ENCODE measurements at places on chromosomes 2 and 18. TPM values are rescaled to one million over a fixed set of nuclear protein-coding genes. Genes with fewer than 3 reads are reported as not detected.

GRCh38 chr2:241599615-241600014 lies 37.3 kb downstream of the THAP4 start:
- H3K27ac ChIP-seq = no peak overlapping the region
- DNase-seq = peak; percentile 34
- peaks cover 35% of the 10 kb centered on the region for H3K36me3 ChIP-seq
- H3K27me3 ChIP-seq = no peaks in the 10 kb centered on the region
- no peak overlapping the region for H3K4me3 ChIP-seq

DNA sequence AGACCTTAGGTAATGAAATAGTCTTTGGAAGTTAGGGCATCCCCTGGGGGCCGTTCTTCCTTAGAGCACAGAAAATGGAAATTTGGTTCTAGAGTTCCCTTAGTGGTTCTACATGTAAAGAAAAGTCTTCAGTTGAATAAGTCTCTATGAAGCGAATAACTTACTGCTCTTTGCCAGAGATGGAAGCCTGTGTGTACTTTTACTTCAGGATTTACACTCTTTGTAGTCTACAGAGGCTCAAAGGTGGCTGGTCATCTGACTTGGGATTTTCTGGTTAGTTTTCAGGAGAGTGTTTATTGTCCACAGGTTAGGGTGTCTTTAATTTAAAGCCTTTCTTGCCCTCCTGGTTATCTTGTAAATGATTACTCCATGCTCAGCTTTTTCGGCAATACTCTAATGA lies 210.6 kb downstream of the ZNF521 start:
- H3K27ac ChIP-seq = no peak overlapping the region
- no peaks in the 10 kb centered on the region for H3K36me3 ChIP-seq
- no peak for DNase-seq
- H3K4me3 ChIP-seq = no peak overlapping the region

DNA sequence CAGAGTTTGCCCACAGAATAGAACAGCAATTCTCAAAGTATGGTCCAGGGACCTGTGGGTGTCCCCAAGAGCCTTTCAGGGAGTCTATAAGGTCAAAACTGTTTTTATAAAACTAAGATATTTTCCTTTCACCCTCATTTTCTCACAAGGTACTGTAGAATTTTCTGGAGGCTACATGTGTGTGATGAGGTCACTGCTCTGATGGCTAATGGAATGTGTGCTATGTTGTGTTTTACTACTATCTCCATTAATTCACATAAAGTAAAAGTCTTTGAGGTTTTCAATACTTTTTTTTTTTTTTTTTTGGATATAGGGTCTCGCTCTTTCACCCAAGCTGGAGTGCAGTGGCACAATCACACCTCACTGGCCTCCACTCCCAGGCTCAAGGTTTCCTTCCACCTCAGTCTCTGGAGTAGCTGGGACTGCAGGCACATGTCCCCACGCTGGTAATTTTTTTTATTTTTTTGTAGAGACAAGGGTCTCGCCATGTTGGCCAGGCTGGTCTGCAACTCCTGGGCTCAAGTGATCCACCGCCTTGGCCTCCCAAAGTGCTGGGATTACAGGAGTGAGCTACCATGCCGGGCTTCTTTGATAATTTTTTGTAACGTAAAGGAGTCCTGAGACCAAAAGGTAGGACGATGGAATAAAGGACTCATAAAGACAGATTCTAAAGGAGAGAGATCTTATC lies 1.8 kb downstream of the TRABD2A start:
- DNase-seq = peak; percentile 48
- H3K27me3 ChIP-seq = no peaks in the 10 kb centered on the region
- no peak overlapping the region for H3K27ac ChIP-seq

GRCh38 chr2:41774011-41774605 lies 273.7 kb upstream of the PKDCC start:
- H3K27me3 ChIP-seq = peaks cover 2% of the 10 kb centered on the region
- H3K27ac ChIP-seq = no peak overlapping the region
- DNase-seq = no peak
- H3K4me1 ChIP-seq = no peaks in the 10 kb centered on the region
- no peak overlapping the region for H3K4me3 ChIP-seq

- H3K36me3 ChIP-seq = no peaks in the 10 kb centered on the region
- H3K27me3 ChIP-seq = peaks cover 4% of the 10 kb centered on the region
- no peak overlapping the region for H3K27ac ChIP-seq
- H3K4me3 ChIP-seq = no peak overlapping the region
Observed at GRCh38 chr2:204104811-204105210, 168.2 kb downstream of the ICOS start.

SLC40A1 gene
- total RNA-seq = 5.0 TPM

DNA sequence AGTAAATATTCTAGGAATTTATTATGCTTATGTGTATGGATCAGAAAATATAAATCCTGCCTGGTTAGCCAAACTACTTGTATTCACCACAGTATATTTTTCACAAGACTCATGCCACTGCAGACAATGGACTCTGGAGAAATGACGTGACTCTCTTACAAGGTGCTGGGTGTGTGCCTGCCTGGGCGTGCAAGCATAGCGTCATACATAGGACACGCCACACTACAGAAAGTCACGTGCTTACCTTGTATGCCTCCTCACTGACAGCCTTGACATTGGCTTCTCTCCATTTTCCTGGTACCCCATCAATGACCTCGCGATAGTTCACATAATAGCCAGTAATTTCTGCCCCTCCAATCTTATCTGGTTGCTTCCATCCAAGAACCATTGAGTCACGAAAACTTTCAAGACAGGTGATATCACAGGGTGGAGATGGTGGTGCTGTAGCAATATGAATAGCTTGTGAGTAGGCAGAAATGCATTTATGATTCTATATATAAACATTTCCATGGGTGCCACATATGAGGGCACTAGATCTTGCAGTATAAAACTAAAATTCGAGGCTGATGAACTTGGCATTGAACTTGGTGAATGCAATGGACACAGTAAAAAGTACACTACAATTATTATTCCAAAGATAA lies 93.2 kb downstream of the MYOM1 start:
- H3K27ac ChIP-seq = no peak overlapping the region
- DNase-seq = no peak
- no peak overlapping the region for H3K4me3 ChIP-seq
- no peaks in the 10 kb centered on the region for H3K27me3 ChIP-seq
- no peaks in the 10 kb centered on the region for H3K4me1 ChIP-seq
- H3K36me3 ChIP-seq = no peaks in the 10 kb centered on the region

DNA sequence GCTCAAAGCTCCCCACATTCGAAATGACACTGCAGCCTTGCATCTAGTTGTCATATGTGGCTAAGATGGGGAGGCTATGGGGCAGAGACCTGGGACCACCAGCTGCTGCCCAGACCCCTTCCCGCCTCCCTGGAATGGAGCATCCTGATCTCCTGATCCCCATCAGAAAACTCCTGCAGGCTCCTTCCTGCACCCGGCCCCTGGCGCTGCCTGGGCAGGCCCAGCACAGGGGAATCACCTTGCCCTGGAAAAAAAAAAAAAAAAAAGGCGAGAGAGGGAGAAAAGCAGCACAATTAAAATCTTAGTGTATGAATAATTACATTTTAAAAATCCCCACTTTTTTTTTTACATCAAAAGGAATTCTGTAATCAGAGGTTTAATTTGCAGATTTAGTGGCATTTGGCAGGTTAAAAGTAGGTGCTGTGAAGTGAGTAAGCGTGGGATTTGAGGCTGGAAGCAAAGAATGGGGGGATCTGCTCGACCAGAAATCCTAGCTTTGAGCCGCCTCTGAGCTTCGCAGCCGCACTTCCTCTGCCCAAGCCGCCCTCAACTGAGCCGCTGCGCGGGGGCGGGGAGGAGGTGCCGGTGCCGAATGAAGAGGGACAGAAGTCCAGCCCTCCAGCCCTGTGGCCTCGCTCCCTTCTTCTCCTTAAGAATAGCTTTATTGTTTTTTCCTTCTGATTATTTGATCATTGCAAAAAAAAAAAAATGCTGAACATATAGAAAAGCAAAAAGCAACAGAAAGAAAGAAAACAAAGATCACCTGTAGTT lies 30.0 kb downstream of the THNSL2 start:
- DNase-seq = no peak
- H3K27ac ChIP-seq = no peak overlapping the region
- H3K4me1 ChIP-seq = no peaks in the 10 kb centered on the region
- no peaks in the 10 kb centered on the region for H3K36me3 ChIP-seq
- H3K27me3 ChIP-seq = peaks cover 8% of the 10 kb centered on the region

- no peaks in the 10 kb centered on the region for H3K4me1 ChIP-seq
- H3K4me3 ChIP-seq = no peak overlapping the region
- H3K36me3 ChIP-seq = no peaks in the 10 kb centered on the region
- H3K27me3 ChIP-seq = no peaks in the 10 kb centered on the region
- peak; percentile 17 for DNase-seq
Observed at GRCh38 chr2:229731916-229732315, 17.6 kb upstream of the DNER start.
